ENCODE measurements at places on chromosomes 1 and 21.

GRCh38 chr1:30447701-30448100 lies 275.7 kb downstream of the MATN1 start:
- no peak for DNase-seq

DNA sequence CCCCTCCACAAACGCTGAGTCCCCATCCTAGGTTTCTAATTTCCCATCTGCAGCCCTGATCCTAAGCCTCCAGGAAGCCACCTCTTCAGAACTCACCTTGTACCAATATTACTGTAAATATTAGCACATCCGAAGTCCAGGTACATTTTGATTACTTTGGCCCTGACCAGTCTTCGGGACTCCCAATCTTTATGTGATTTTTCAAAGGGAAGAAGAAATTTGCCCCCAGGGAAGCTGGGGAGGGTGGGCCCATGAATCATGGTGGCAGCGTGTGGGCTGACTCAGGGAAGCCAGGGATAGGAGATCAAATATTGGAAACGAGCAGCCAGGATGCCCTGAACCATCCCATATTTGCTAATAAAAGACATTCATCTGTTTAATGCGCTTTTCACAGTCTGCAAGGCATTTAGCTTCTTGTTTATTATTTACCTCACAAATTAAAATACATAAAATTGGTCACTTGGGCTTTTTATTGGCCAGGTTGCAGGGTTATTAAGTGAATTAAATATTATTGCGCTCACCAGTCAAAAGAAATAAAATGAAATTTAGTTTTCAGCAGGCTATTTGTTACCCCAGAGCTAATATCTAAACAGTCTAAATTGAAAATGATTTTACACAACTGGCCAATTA lies 46.6 kb downstream of the KIAA0040 start:
- no peak for DNase-seq

- no peak for DNase-seq
Measured at GRCh38 chr1:225565847-225566246, 87.1 kb downstream of the ENAH start.

DNA sequence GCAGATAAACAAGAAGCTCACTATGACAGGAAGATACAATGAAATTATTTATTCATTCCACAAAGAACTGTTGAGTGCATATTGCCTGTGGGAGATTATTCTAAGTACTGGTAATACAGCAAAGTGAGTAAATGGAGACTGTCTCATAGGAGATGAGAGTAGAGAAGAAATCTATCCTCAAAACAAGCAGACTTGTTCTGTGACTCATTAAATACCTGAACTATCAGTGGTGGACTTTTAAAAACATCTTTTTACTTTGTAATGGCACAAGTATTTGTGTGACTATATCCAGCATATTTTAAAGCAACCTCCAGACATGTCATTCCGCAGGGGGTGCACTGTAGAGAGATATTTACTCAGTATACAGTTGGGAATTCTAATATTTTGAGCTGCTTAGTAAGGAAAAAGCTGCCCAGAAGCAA lies 259.2 kb downstream of the FMN2 start:
- DNase-seq: no peak

GRCh38 chr1:160550572-160551034 lies 27.5 kb upstream of the SLAMF6 start:
- DNase-seq: no peak

- DNase-seq: peak; percentile 43
Measured at GRCh38 chr21:41045534-41046268, 122.3 kb upstream of the BACE2 start.

GRCh38 chr1:29043274-29043965 lies 80.3 kb downstream of the TMEM200B start:
- no peak for DNase-seq

DNA sequence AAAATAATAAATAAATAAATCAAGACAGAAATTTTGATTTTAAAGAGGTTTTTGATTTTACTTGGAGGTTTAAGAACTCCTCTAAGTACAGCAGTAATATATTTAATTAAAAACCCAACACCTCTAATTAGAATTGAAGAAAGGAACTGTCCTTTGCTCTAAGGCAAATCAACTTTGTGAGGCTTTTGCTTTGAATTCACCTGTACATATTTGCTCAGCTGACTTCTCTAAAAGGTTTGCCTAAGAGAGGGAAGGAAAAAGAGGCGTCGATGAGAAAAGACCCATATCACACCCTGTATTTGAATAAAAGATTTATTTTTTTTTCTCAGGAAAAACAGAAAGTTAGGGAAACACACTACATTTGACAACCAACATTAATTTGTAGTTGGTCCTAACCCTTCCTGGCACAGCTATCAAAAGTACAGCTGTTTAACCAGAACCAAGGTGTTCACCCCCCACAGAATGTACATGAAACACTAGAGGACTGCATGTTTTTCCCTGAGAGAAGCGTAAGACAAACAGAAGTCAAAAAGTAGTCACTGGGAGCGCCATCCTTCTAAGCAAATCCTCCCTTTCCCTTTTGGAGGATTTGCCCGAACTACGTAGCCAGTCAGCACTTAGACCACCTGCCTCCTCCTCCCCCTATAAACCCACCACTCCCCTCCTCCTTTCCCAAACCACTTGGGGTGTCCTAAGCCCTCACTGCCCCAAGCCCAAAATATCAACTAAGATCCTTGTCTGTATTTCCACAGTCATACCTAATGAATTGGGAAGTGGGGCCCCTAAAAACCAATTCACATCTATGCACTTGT lies 4.9 kb downstream of the MCL1 start:
- no peak for DNase-seq

GRCh38 chr1:6144175-6144574 lies 35.9 kb downstream of the CHD5 start:
- DNase-seq: no peak

- no peak for DNase-seq
Measured at GRCh38 chr1:229726061-229726460, 100.0 kb downstream of the URB2 start.

- DNase-seq: no peak
Measured at GRCh38 chr1:14027099-14027498, 327.1 kb downstream of the PRDM2 start.

- no peak for DNase-seq
Measured at GRCh38 chr1:152228831-152229230, 4.8 kb upstream of the HRNR start.

DNA sequence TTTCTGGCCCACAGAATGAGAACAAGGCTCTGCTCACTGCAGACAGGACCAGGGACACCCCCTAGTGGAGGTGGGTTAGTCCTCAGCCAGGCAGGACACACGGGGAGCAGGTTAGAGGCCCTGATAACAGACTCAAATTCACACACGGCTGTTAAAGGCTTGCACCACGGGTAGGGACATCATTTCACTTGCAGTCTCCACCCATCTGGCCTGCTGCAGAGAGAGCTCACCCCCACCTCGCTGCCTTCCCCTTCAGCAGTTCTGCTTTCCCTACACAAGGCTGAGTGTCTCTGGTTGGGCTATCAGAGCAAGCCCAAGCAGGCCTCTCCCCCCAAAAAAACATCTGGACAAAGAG lies 20.6 kb downstream of the MEF2D start:
- DNase-seq: no peak

- DNase-seq: no peak
Measured at GRCh38 chr1:239930686-239931262, 160.9 kb upstream of the FMN2 start.

DNA sequence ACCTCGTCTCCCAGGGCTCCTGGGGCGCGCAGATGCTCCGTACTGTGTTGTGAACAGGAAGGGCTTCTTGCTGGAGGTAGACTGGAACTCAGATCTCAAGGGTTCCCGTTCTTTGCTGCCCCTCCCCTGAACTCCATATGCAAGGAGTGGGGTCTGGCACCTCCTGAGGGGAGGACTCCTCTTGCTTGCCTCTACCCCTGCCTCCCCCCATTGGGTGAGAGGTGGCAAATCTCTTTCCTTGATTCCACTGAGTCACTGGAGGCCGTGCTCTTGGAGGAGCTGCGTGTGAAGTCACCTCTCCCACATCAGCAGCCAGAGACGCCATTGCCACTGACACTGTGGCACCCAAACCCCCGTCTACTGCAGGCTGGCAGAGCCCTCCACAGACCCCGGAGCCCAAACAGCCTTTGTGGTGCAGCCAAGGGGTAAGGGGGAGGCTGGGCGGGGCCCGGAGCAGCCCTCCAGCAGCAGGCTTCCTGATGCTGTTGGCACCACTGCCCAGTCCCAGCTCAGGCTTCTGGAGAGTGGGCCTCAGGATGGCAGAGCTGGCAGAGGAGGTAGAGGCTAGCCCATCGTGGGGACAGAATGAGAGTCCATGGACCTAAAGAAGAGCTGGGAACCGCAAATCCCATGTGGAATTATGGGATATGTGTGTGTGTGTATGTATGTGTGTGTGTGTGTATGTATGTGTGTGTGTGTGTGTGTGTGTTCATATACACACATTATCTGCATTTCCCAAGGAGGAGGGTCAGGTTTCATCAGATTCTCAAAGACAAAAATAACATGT lies 104.9 kb upstream of the RUNX3 start:
- no peak for DNase-seq

GRCh38 chr1:19393046-19393445 lies 80.9 kb downstream of the SLC66A1 start:
- DNase-seq: no peak

DNA sequence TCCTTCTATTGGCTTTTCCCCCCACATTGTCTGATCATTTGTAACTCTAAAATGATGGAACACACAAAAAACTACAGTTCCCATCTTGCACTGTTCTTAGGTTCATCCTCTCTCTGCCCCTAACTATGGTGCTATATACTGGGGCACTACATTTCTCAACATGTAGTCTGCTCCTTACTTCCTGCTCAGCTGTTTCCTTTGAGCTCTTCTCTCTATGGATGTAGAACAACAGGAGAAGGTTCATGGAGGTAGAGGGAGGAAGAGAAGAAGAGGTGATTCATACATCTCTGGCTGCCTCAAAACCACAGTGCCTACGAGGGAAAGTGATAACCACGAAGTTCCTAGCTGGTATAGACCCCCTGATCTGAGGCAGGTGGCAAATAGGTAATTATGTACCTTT lies 7.0 kb upstream of the C1orf146 start:
- no peak for DNase-seq

GRCh38 chr21:38824124-38824822 lies 18.5 kb downstream of the ETS2 start:
- DNase-seq: no peak

DNA sequence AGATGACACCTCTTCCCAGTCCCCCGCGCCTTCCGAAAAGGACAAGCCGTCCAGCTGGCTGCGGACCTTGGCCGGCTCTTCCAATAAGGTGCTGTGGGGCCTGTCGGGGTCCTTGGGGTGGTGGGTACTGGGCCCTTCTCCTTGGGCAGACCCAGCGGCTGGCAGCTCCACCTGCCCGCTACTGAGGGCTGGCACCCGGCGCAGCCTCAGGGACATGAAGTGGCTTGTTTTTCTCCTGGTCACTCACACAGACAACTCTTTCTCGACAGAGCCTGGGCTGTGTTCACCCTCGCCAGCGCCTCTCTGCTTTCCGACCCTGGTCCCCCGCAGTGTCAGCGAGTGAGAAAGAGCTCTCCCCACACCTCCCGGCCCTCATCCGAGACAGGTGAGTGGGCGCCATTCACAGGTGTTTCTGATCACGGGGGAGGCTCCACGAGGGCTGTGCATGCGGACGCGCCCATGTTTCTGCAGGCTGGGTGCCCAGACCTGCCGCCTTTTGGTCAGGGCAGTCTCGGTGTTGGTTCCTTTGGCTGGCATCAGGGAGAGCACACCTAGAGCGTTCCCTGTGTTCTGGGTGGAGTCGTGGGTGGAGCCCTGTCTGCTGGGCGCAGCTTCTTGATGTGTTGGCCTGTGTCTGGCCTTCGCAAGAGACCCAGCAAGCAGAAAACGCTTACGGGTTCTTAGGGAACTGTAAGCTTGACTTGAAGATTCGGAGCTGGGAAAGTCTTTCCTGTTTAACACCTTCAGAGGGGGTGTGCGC lies 75.1 kb downstream of the SKI start:
- no peak for DNase-seq

GRCh38 chr1:28449904-28450303 lies 55.9 kb upstream of the RCC1 start:
- peak; percentile 33 for DNase-seq

- DNase-seq: no peak
Measured at GRCh38 chr21:41681939-41682718, 84.7 kb downstream of the RIPK4 start.

DNA sequence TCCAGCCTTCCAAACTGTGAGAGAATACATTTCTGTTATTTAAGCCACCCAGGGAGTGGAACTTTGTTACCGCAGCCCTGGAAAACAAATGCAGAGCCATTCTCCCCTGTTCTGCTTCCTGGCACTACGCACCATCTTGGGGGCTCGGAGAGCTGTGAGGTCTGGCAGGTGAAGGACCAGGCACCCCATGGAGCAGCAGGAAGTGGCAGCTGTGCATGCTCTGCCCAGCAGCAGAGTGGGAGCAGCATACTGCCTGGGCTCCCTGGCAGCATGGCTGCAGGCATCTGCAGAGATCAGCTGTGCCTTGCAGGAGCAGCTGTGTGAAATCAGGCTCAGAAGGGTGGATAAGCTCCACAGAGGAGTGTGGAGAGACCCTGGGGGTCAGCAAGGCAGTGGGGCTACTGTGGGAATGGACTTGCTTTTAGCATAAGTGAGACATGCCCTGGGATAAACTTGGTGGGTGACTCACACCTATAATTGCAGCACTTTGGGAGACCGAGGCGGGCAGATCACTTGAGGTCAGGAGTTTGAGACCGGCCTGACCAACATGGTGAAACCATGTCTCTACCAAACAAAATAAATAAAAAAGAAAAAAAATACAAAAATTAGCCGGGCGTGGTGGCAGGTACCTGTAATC lies 17.7 kb upstream of the ZSCAN20 start:
- DNase-seq: no peak

- DNase-seq: no peak
Measured at GRCh38 chr1:76408303-76408702, 333.8 kb downstream of the ST6GALNAC3 start.

Measured in SK-N-SH (cell line).